ENCODE measurements at places on chromosomes 3 and 15. TPM values are rescaled to one million over a fixed set of nuclear protein-coding genes. Genes with fewer than 3 reads are reported as not detected.

CD200R1 gene
- not detected for total RNA-seq

DNA sequence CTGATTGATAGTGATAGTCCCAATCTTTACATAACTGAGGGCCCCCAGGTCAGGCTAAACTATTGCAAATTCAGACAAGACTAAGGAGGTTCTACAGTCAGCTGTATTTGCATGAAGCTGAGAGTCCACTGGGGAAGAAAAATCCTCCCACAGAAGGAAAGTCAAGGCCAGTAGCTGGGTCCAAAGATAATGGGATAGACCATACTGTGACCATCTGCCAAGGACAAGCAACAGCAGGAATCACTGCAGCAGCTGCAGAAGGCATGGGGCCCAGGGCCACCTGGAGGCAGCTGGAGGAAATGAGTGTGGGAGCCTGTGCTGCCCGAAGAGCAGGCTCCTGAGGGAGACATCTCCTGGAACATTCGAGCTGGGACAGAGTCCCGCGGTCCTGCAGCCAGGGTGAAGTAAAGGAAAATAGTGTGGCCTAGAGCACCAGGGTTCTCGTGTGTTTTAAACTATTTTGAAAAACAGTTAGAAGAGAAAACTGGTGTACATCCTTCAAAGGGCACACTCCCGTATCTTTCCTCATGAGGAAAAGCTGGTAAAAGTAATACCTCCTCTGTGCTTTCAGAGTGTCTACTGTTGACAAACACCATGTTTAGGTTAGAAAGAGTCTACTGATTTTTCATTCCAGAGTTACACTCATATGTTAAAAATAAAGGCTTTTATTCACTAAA is 13.2 kb upstream of the TMEM212 start:
- peak; percentile 81 for DNase-seq

PRR20G gene
- not detected for total RNA-seq

NOX5 gene
- not detected for total RNA-seq

GRCh38 chr3:10981961-10982360 is 10.6 kb upstream of the SLC6A1 start:
- DNase-seq: no peak

GRCh38 chr15:49148298-49148697 is 7.1 kb downstream of the COPS2 start:
- no peak for DNase-seq

CYP19A1 gene
- 9.1 TPM for total RNA-seq

DNA sequence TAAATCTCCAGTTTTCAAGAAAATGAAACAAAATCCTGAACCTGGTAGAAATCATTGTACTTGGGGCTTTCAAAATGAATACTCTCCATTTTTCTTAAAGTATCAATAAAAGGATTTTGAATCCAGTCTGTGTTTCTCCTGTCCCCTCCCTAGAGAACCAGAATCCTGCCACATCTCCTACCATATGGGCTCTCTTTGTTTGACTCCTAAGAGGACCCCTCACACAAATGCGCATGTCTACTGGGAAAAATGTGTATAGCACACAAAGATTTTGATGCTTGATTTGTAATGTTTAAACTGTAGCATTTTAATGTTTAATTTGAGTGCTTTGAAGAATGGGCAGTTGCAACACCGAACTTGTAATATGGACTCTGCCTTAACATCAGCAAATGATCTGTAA is 25.9 kb downstream of the LRRC3B start:
- DNase-seq: no peak

WDR93 gene
- not detected for total RNA-seq

DNA sequence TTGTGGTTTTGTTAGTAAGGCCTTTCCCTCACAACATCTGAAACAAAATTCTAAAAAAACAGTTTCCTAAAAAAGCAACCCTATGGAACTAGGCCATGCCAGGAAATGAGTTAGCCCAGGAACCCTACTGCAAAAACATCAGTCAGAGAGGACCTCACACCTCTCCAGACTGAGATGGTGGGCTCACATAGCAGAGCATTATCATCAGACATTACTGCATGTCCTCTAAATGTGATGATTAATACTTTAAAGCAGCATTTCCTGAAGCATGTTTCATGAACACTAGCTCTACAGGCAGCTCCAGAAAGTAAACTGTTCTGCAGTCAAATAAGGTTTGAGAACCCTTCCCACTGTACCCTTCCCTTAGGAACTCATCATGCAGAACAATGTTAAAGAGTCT is 232.3 kb upstream of the MRPL3 start:
- DNase-seq: no peak

DNA sequence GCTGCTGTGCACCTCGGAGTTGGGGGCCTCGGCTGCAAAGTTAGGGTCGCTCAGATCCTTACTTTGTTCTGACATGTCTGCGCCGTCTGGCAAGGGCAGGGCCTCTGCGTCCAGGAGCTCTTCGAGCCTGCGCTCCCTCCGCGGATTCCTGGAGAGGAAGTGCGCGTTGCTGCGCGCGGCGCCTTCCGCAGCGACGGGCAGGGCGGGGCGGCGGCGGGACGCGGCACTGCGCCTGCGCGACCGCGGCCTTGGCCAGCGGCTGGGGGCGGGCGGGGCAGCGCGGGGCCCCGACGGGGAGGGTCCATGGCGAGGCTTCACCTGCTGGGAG is at the start of gene NDN:
NDN (minus strand) TSS at position 163 of the 328 bp plus-strand sequence; CDS start at position 75, 88 bp downstream.
- DNase-seq: no peak

GRK7 gene
- total RNA-seq: not detected

- DNase-seq: no peak
These were observed 5.1 kb downstream of the PRC1 start for GRCh38 chr15:90989040-90989768.

- peak; percentile 3 for DNase-seq
These were observed 2.5 kb downstream of the PDZRN3 start for GRCh38 chr3:73622091-73622805.

- peak; percentile 9 for DNase-seq
These were observed 92.6 kb upstream of the ZBTB20 start for GRCh38 chr3:115239717-115240116.
